ENCODE measurements at places on chromosomes 3 and 15. TPM values are rescaled to one million over a fixed set of nuclear protein-coding genes. Genes with fewer than 3 reads are reported as not detected.
A peak's percentile ranks its signal among the peaks of the same experiment; 100 is the strongest.

Gene SNTN
- total RNA-seq: not detected

Gene LSG1
- total RNA-seq: 36.8 TPM

GRCh38 chr3:50237754-50238548, 1.9 kb downstream of the GNAI2 start:
- peak; percentile 95 for DNase-seq

Gene ZBED2
- 6.4 TPM for total RNA-seq

DNA sequence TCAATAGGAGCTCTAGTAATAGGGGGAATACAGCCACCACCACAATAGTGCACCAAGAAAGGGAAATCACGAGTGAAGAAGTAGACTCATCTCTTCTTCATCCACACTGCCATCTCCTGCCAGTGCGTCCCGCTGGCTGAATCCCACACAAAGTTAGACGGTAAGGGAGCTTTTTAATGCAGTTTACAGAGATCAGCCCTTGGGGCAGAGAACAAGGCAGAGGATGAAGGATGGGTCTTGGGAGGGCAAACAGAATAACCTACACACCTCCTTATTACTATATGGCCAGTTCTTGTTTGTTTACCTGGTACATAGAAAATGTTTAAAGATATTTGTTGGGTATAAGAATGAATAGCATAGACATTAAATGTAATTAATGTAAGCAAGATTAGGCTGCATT, 11.0 kb upstream of the DPH6 start:
- no peak for DNase-seq

Gene ECE2
- total RNA-seq: not detected

Gene CTXN2
- total RNA-seq: not detected

Gene NEO1
- 44.8 TPM for total RNA-seq

Gene C3orf20
- 0.14 TPM for total RNA-seq

GRCh38 chr3:107899990-107900651, 190.7 kb downstream of the CD47 start:
- DNase-seq: no peak

GRCh38 chr3:33060609-33061337, 36.2 kb downstream of the GLB1 start:
- no peak for DNase-seq

- no peak for DNase-seq
Observed at GRCh38 chr15:41483115-41483514, 10.6 kb upstream of the ITPKA start.

DNA sequence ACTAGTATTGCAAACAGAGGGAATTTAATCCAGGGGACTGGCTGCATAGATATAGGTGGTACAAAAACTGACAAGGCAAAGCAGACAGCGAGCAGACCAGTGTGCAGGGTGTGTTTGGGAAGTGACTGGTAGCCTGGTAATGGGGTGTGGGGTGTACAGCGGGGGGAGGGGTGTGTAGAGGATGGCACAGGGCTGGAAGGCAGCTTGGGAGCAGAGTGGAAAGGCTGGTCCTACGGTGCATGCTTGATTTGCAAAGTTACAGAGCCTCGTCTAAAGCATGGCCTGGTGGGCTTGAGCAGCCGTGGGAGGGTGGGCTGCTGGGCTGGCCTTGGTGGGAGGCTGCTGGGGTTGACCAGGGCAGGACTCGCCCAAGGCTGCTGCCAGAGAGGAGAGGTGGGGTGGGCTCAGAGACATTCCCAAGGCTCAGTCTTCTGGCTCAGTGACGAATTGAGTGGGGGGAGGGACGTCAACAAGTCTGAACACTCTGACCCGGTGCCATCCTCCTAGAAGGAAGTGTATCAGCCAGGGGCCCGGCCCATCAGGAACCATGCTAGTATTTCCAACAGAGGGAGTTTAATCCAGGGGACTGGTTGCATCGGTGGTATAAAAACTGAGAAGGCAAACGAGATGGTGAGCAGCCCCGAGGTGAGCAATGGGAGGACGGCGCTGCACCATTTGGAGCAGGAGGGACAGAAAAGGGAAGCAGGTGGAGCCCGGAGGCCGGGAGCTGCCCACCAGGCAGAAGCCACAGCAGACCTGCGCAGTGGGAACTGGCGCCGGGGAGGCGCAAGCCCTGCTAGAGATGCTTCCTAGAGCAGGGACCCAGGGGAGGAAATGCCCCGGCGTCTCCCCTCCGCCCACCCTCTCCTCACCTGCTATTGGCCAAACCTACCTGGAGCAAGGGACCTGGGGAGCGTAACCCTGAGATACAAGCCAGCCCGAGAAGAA, 29.2 kb downstream of the CPN2 start:
- DNase-seq: no peak

All from upper lobe of right lung (tissue), 1 donor.